Dermis blood vessel endothelial cell (primary cell): ENCODE measurements at places on chromosomes 4 and X. TPM values are rescaled to one million over a fixed set of nuclear protein-coding genes. Genes with fewer than 3 reads are reported as not detected.

TAF1 gene
- 45.1 and 57.9 TPM in 2 replicates for total RNA-seq

SPOCK3 gene
- not detected in 2 replicates for total RNA-seq

NEUROG2 gene
- total RNA-seq = not detected in 2 replicates

SEC31A gene
- 246 and 316 TPM in 2 replicates for total RNA-seq

FAT4 gene
- 69.6 and 120 TPM in 2 replicates for total RNA-seq

TCP11X1 gene
- total RNA-seq = not detected in 2 replicates

SLC16A2 gene
- total RNA-seq = 0.70 and 1.0 TPM in 2 replicates

ATP8A1 gene
- total RNA-seq = 16.7 and 40.8 TPM in 2 replicates

PIR gene
- total RNA-seq = 135 and 165 TPM in 2 replicates

KCTD8 gene
- total RNA-seq = 0.65 and 1.0 TPM in 2 replicates
